ENCODE measurements at places on chromosomes 2 and 18.

DNA sequence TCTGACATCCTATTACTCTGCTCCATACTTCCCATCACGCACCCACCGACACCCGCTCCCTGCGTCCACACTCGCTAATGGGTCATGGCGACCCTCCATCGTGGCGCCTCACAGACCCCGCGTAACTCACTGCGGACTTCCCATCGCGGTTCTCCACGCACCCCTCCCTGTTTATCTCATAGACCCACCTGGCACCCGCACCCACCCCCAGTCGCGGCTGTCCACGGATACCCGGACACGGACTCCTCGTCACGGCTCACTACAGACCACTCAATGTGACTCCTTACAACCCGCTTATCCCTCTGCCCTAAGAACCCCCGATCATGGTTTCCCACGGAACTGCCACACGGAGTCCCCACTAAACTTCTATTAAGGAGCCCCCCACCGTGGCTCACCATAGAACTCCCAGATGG, 458 bp downstream of the CXXC1 start:
- no peak for DNase-seq

DNA sequence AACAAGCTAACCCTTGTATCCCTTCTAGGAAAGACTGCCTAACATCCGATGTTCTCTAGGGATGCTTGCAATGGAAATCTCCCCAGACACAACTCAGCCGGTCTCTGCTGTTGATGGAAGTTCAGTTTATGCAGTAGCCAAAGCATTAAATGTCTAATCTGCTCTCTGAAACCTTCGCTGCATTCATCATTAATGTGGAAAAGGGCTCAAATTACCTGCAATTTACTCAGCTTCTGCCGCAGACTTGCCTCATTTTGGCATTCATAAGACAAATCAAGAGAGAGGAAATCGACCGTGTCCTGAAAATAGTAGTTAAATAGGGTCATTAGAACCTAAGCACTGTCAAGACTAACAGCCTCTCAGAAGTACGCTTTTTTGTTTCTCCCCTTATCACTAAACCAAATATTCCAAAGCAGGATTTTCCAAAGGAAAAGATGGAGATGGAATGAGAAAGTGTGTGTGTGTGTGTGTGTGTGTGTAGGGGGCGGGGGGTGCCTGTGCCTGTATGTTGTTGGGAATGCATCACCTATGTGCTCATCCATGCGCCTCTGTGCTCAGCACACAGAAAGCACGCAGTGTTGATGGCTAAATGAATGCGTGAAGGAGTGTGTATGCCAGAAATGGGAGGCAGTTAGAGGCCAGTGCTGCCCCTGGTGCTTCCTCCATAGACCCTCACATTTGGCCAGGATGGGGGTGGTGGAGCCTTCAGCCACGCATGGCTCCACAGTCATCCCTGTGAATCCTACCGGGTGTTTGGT, 7.4 kb downstream of the LCT start:
- DNase-seq, result no peak

DNA sequence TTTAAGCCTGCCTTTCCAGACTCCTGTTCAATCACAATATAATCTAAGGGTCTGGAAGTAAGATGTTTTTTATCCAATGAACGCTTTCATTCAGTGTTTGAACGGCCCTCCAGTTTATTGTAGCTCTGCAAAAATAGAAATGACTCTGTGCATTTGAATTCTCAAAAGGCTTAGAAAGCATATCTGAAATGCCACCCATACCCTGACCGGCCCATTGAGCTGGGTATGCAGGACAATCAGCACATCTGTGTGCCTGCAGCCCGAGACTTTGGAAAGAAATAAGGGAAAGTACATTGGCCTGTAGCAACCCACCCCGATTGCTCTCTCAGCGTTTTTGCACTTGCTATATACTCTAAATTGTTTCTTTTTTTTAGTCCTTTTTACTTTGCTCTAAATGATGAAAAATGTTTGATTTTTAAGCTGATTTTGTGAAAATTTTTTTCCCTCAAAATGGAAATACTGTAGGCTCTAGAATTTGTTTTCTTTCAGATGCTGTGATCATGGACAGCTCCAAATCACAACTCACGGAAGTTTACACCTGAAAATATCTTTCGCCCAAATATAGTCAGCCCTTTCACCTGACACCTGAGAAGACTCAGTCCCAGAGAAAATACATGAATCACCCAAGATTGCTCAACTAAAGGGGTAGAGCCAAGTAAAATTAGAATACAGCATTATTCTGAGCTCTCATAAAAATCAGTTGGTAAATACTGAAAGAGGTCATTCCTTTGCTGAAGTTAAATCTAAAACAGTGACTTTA, 194.5 kb upstream of the SIX3 start:
- no peak for DNase-seq

GRCh38 chr2:105782123-105782522, 37.4 kb downstream of the NCK2 start:
- DNase-seq, result no peak

GRCh38 chr2:28419443-28420270, 27.0 kb downstream of the FOSL2 start:
- no peak for DNase-seq

- DNase-seq, result no peak
Observed at GRCh38 chr2:111207851-111208250, 87.1 kb downstream of the BCL2L11 start.

- DNase-seq, result no peak
Observed at GRCh38 chr2:173300458-173300857, 54.2 kb upstream of the CDCA7 start.

DNA sequence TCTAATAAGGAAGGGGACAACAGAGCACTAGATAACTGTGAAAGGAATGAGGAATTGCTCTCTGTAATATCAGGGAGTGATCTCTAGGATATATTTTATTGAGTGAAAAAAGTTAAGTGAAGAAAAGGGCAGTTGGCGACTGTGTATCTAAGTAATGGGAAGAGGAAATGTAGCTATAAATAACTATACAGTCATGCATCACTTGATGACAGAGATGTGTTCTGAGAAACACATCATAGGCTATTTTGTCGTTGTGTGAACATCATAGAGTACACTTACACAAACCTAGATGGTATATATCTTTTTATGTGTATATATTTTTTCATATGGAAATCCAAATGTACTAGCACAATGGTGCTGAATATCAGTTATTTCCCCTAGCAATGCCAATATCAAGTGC, 329.3 kb downstream of the TXNL1 start:
- no peak for DNase-seq

DNA sequence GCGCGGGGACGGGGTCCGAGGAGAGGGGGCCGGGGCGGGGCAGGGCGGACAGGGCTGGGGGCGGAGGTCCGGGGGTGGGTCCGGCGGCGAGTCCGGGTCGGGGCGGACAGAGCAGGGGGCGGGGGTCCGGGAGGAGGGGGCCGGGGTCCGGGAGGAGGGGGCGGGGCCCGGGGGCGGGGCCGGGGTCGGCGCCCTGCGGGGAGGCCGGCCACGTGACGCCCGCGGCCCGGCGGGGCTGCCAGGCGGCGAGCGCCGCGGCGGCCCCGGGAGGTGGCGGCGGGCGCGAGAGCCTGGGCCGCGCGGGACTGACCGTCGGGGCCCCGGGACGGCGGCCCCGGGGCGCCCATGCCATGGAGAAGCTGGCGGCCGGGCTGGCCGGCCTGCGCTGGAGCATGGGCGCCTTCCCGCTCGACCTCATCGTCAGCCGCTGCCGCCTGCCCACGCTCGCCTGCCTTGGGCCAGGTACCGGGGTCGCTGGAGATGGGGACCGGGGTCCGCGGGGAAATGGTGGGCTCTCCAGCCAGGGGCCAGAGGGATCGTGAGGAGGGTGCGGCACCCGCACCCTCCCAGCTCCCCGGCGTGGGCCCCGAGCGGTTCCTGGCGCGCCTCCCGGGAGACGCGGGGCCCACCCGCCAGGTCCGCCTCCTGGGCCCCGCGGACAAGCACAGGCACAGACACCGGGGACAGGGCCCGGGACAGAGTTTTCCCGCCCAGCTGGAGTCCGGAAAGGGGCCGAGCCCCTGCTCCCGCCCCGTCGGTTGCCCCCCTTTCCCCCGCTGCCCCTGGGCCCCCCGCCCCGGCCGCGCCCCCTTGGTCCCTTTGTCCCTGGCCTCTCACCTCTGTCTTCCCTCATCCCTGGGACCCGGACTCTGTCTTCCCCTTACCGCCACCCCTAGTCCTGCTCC, at the start of gene GAREM2:
Gene GAREM2 (plus strand): TSS at position 218 of the 905 bp plus-strand sequence. CDS start 133 bp downstream, at position 351.
- no peak for DNase-seq

GRCh38 chr2:231167745-231168459, 30.5 kb upstream of the ARMC9 start:
- DNase-seq, result no peak

Measured in stimulated activated CD8-positive, alpha-beta memory T cell treated with anti-CD3 and anti-CD28 coated beads, Interleukin-4, amount 100 ng/mL, for 4 hours (primary cell).